ENCODE measurements at places on chromosomes 1 and 21. TPM values are rescaled to one million over a fixed set of nuclear protein-coding genes. Genes with fewer than 3 reads are reported as not detected.
A peak's percentile ranks its signal among the peaks of the same experiment; 100 is the strongest.

GRCh38 chr1:59703918-59704378 is 110.8 kb upstream of the HOOK1 start:
- no peaks in the 10 kb centered on the region for H3K36me3 ChIP-seq
- H3K27ac ChIP-seq = no peak overlapping the region
- no peak overlapping the region for H3K4me3 ChIP-seq
- no peak for DNase-seq
- no peaks in the 10 kb centered on the region for H3K27me3 ChIP-seq

TNFRSF8 gene
- polyA plus RNA-seq = not detected

AMY1B gene
- polyA plus RNA-seq = not detected

- no peak for DNase-seq
- H3K27ac ChIP-seq = no peak overlapping the region
- H3K4me1 ChIP-seq = no peaks in the 10 kb centered on the region
- H3K4me3 ChIP-seq = no peak overlapping the region
Observed at GRCh38 chr1:172163498-172164215, 256.8 kb upstream of the C1orf105 start.

DPT gene
- not detected for polyA plus RNA-seq

- no peak overlapping the region for H3K27ac ChIP-seq
- H3K4me1 ChIP-seq = peaks cover 10% of the 10 kb centered on the region
- no peaks in the 10 kb centered on the region for H3K36me3 ChIP-seq
- no peak overlapping the region for H3K4me3 ChIP-seq
- DNase-seq = no peak
Observed at GRCh38 chr1:209810783-209811182, 4.8 kb upstream of the IRF6 start.

GRCh38 chr1:85321237-85321964 is 45.0 kb upstream of the BCL10 start:
- H3K4me3 ChIP-seq = no peak overlapping the region
- H3K27ac ChIP-seq = no peak overlapping the region
- no peaks in the 10 kb centered on the region for H3K4me1 ChIP-seq
- DNase-seq = no peak
- no peaks in the 10 kb centered on the region for H3K36me3 ChIP-seq

KRTAP21-2 gene
- polyA plus RNA-seq = not detected

GRCh38 chr1:172149346-172149745 is 271.1 kb upstream of the C1orf105 start:
- H3K27me3 ChIP-seq = no peaks in the 10 kb centered on the region
- no peak for DNase-seq
- H3K27ac ChIP-seq = no peak overlapping the region
- peaks cover 3% of the 10 kb centered on the region for H3K4me1 ChIP-seq

DNA sequence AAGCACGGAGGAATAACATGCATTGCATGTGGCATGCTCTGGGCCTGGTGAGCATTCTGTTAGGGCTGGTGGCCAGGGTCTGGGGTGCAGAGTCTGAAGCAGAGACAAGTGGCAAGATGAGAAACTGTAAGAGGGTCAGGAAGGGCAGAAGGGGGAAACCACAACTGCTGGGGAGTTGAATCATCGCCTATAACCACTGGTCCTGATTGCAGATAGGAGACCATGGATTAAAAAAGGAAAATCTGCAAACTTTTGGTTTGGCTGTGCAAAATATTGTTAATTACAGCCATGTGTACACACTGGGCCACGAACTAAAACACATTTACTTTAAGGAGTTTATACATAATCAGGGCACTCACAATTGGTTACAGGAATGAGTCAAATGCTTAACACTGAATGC is 76.6 kb downstream of the TGFBR3 start:
- no peak for DNase-seq
- no peaks in the 10 kb centered on the region for H3K36me3 ChIP-seq
- no peak overlapping the region for H3K4me3 ChIP-seq
- peaks cover 64% of the 10 kb centered on the region for H3K4me1 ChIP-seq

DNA sequence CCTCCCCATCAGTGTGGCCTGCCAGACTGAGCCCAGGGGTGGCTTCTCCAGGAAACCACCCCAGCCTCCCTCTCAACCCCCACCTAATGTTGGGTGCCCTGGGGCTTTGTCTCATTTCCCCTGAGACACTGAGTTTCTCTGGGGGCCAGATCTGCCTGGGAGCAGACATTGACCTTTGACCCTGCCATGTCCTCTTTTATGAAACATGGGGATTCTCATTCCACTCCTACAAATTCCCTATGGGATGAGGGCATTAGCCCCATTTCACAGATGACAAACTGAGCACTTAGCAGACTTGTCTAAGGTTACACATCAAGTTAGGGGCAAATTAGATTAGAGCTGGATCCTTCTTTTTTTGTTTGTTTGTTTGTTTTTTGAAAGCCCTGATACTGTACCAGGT is 24.1 kb downstream of the RHBG start:
- H3K36me3 ChIP-seq = no peaks in the 10 kb centered on the region
- no peak for DNase-seq
- no peak overlapping the region for H3K27ac ChIP-seq

RAB25 gene
- 6.6 TPM for polyA plus RNA-seq

- H3K4me1 ChIP-seq = no peaks in the 10 kb centered on the region
- DNase-seq = no peak
- H3K27me3 ChIP-seq = no peaks in the 10 kb centered on the region
- no peak overlapping the region for H3K27ac ChIP-seq
- H3K4me3 ChIP-seq = no peak overlapping the region
Observed at GRCh38 chr1:178010674-178011464, 41.0 kb upstream of the SEC16B start.

DNA sequence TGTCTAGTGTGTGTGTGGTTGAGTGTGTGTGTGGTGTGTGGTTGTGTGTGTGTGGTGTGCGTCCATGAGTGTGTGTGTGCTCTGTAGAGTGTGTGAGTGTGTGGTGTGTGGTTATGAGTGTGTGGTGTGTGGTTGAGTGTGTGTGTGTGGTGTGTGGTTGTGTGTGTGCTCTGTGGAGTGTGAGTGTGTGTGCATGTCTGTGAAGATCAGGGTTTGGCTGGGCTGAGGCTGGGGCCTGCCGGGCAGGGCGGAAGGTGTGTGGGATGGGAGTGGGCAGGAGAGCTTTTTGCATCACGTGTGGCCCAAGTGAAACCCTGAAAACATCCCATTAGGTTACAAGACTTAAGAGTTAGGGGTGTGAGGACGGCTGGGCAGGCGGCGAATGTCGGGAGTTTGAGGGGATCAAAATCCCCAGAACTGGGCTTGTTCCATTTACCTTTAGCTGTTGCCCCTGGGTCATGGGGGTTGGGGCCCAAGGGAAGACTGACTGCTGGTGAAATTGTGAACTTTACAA is 2.9 kb upstream of the FCMR start:
- peak overlapping the region; percentile 78 for H3K27ac ChIP-seq
- H3K36me3 ChIP-seq = no peaks in the 10 kb centered on the region
- no peak overlapping the region for H3K4me3 ChIP-seq
- H3K27me3 ChIP-seq = no peaks in the 10 kb centered on the region
- peaks cover 51% of the 10 kb centered on the region for H3K4me1 ChIP-seq
- no peak for DNase-seq

DNA sequence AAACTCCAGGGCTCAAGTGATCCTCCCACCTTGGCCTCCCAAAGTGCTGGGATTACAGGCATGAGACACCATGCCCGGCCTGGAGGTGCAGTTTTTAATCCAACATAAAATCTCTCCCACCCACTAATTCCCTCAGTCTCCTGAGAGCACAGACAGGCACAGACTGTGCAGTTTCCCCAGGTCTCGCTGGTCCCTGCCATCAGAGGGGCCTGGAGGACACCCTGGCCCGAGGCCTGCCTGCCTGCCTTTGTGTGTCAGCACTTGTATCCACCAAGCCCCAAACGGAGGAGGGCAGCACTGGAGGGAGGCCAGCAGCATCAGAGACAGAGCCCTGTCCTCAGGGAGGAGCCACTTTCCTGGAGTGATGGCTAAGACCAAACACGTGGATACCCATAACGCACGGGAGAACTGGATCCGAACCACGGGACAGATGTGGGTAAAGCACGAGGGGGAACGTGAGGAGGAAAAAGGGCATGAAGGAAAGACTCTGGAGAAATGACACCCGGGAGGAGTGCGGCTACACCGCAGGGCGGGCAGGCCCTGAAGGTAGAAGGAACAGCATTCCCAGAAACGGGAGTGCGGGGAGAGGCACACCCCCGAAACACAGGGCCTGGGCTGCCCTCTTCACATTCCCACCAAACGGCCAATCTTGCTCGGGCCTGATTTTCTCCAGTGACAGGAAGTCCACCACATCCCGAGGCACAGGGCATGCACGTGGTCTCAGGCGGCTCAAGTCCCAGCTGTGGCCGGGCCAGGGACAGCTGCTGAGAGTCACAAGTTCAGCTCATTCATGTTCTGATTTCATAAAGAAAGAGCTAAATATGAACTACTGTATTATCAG is 29.7 kb downstream of the NPHP4 start:
- no peak for DNase-seq
- no peaks in the 10 kb centered on the region for H3K27me3 ChIP-seq
- no peaks in the 10 kb centered on the region for H3K4me1 ChIP-seq
- H3K4me3 ChIP-seq = no peak overlapping the region

ARMH1 gene
- 30.4 TPM for polyA plus RNA-seq

DNA sequence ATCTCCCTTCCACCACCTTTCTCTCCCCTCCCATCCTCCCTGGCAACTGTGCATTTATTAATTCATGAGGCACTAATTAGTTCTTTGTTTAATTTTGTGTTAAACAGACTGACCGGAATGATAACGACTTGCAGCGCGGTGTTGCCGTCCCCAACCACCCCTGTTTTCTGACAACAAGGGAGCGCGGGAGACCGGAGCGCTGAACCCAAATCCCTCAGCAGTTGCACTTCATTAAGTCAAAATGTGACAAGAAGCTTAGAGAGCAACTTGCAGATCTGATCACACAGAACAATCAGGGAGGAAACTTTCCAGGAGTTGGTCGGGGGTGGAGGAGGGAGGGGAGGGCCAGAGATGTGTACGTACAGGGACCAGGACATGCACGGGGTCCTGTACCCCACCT is 89.2 kb downstream of the CASZ1 start:
- H3K36me3 ChIP-seq = no peaks in the 10 kb centered on the region
- no peak overlapping the region for H3K4me3 ChIP-seq
- H3K4me1 ChIP-seq = no peaks in the 10 kb centered on the region

DNA sequence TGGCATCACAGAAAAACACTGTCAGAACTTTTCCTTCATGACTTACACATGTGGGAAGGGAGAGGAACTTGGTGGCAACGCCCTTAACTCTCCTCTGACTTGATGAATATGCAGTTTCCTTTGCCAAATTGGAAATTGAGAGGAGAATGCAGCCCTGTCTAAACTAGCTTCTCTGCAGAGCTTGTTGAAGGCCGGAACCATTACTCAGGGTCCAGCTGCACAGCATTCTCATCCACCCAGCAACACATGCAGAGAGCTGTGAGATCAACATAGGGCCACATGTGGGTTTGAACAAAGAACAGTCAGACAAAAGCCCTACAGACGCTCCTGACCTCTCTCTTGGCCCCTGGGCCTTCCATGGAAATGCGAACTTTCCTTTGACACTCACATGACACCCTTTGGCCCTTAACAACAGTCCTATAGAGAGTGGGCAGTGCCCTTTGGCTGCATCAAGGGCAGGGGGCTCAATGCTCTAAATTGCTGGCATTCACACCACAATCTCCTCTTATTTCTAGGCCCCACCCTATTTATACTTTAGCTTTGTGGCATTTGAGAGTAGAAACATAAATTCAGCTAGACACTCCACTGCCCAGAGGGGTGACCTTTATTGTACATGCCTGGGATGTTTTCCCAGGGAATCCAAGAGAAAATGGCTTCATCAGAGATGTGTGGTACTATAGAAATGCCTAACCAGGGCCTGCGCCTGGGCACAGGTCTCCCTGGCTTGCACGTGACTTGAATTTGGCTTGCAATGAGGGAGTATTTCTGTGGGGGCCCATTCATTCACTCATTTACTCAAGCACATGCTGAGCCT is 64.4 kb downstream of the CDC7 start:
- no peak overlapping the region for H3K27ac ChIP-seq
- peaks cover 28% of the 10 kb centered on the region for H3K4me1 ChIP-seq
- no peaks in the 10 kb centered on the region for H3K36me3 ChIP-seq
- H3K27me3 ChIP-seq = no peaks in the 10 kb centered on the region
- no peak for DNase-seq
- no peak overlapping the region for H3K4me3 ChIP-seq

GRCh38 chr1:155648207-155649147 is 38.5 kb downstream of the MSTO1 start:
- no peak for DNase-seq
- no peak overlapping the region for H3K27ac ChIP-seq
- no peaks in the 10 kb centered on the region for H3K36me3 ChIP-seq
- no peak overlapping the region for H3K4me3 ChIP-seq

CYYR1 gene
- not detected for polyA plus RNA-seq

- H3K36me3 ChIP-seq = no peaks in the 10 kb centered on the region
- peak; percentile 33 for DNase-seq
- H3K27ac ChIP-seq = no peak overlapping the region
Observed at GRCh38 chr1:214637722-214638458, 34.9 kb downstream of the CENPF start.

GRCh38 chr1:95023399-95024043 is 49.2 kb downstream of the ALG14 start:
- H3K27ac ChIP-seq = no peak overlapping the region
- H3K4me1 ChIP-seq = no peaks in the 10 kb centered on the region
- H3K36me3 ChIP-seq = no peaks in the 10 kb centered on the region
- H3K27me3 ChIP-seq = no peaks in the 10 kb centered on the region
- no peak overlapping the region for H3K4me3 ChIP-seq

SLC44A3 gene
- polyA plus RNA-seq = 1.9 TPM

DNA sequence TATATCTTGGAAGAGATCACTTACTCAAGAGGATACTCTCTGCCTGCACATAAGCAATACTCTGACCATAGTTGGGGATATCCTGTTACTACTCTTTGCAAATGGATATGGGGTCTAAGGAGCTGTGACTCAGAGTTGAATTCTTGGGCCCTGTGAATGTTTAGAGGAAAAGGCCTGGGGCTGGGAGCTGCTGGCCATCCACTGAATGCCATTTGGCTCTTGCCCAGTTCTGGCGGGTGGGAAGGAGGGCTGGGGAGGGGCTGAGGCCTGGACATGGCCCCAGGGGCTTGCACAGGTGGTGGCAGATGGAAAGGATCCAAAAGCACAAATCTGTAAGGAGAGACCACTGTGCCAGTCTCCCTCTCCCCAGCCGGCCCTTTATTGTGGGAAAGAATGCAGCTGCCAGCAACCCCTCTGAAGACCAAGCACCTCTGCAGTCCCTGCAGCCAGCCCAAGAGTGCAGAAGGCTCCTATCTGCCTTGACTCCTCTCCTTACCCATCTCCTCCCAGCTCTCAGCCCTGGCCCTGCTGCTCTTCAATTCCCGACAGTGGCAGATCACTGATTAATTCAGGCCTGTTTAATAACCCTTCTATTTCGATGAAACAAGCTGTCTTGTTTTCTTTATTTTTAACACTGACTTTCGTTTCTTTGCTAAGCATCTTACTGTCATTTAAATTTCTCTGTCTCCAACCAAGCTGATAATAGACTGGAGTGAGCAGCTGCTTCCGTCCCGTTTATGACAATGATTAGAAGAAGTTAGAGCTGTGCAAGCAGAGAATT is 12.1 kb downstream of the PLXNA2 start:
- H3K4me3 ChIP-seq = no peak overlapping the region
- no peak overlapping the region for H3K27ac ChIP-seq
- H3K27me3 ChIP-seq = peaks cover 6% of the 10 kb centered on the region
- peaks cover 11% of the 10 kb centered on the region for H3K4me1 ChIP-seq
